ENCODE measurements at places on chromosomes 12 and 14.

GRCh38 chr12:3035171-3035570 is 42.0 kb upstream of the TSPAN9 start:
- DNase-seq, result no peak

DNA sequence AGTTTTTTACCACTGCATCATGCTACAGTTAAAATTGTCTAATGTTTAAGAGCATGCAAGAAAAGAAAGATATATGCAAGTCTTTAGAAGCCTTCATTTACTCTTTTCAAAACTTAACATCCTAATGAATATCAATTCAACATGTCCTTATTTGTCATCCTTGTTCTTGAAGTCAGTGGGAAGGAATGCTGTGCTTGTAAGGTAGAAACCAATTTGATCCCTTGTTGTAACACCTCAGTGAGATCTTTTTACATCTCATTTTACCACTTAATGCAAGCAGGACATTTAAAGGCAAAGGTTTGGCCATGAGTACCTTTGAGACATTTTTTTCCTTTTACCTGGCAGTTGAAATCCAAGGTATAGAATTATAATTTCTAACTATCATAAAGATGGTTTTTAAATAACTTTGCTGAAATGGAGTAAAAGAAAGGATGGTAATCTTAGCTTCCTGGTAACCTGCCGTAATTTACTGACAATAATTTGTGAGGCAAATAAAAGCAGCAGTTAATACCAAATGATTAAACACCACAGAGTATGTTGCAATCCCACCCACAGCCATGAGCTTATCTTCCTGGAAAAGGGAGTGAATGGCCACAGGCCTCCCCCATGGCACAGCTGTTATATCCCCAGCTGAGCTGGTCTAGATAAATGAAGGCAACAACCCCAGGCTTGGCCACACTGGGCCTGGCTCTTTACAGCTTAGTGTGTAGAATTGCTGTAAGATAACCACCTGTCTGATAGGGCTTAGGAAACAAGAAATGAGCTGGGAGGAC is 33.2 kb upstream of the STRN3 start:
- no peak for DNase-seq

DNA sequence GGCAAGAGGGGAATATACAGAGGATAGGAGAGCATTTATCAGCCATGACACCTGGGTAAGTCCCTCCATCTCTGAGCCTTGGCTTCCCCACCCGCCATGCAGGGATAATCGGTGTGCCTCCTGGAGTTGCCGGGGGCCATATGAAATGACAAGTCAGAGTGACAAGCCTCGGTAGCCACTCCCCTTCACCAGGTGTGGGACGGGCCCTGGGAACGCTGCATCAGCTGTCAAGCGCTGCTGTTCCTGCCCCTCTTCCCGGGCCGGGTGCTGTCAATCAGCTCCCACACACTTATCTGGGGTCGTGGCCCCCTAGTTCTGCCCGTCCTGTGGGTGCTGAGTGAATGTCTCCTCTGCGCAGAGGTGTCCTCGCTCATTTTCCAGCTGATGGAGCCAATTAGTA is 57.2 kb downstream of the MVK start:
- DNase-seq, result no peak

- DNase-seq, result no peak
Measured at GRCh38 chr14:105138021-105138541, 30.5 kb downstream of the JAG2 start.

GRCh38 chr12:121568518-121568917 is 12.3 kb downstream of the KDM2B start:
- DNase-seq, result no peak

DNA sequence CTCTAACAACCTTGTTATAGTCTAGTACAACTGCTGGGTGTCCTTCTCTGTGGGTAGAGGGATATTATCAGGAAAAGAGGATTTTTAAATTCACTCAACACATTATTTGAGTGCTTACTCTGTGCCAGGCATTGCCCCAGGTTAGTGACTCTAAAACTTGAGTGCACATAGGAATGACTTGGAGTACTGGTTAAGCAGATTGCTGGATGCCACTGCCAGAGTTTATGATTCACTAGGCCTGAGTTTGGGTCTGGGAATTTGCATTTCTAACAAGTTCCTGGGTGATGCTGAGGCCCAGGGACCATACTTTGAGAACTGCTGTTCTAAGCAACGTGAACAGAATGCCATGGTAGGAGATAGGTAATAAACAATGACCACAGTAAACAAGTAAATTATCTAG is 96.6 kb downstream of the CFAP54 start:
- no peak for DNase-seq

DNA sequence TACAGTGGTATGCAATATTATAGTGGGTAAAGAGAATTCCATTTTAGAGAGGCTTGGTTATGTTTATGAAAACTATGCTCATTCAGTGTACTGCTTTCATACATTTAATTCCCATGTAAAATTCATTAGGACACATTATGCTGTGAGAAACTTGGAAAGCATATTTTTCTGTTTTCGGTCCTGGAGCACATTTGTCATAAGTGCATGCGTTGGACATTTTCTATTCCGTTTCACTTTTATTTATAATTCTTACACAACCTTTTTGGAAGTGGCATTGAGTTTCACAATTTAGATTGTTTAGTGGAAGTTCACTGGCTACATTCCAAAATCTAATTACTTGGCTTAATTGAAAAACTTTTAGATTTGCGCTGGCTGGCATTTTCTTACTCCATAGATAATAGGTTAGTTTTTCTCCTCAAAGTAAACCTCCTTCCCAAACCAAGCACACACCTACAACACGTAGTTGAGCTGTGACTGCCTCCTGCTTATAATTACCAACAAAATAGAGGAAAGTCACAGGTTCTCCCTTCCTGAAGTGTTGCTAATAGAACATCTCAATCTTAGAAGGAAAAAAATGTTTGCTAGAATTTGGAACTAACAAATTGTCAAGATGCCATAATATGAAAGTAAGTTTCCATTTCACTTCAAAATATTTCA is 938.5 kb downstream of the TRHDE start:
- DNase-seq, result no peak

GRCh38 chr12:20194171-20194570 is 174.2 kb upstream of the PDE3A start:
- no peak for DNase-seq

DNA sequence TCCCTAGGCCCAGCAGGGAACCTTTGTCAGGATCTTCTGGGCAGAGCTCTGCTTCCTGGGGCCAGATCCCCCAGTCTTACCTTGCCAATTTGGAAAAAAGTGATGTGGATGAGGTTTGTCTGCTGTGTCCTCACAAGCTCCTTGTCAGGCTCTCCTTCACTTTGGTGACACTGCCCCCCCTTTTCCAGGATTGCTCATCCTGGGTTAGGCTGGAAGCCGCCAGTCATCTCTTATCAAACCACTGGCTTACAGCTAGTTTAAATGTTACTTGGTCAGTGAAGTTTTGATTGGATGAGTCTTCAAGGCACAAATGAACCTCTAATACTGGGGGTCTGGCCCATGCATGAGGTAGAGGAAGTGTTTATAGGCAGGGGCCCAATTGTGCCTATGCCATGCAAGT is 15.3 kb downstream of the NYNRIN start:
- DNase-seq, result no peak

- no peak for DNase-seq
Measured at GRCh38 chr12:58293308-58293982, 352.1 kb downstream of the ATP23 start.

- DNase-seq, result no peak
Measured at GRCh38 chr14:53399057-53399456, 245.9 kb upstream of the DDHD1 start.

- no peak for DNase-seq
Measured at GRCh38 chr14:38618514-38618913, 362.6 kb upstream of the CLEC14A start.

DNA sequence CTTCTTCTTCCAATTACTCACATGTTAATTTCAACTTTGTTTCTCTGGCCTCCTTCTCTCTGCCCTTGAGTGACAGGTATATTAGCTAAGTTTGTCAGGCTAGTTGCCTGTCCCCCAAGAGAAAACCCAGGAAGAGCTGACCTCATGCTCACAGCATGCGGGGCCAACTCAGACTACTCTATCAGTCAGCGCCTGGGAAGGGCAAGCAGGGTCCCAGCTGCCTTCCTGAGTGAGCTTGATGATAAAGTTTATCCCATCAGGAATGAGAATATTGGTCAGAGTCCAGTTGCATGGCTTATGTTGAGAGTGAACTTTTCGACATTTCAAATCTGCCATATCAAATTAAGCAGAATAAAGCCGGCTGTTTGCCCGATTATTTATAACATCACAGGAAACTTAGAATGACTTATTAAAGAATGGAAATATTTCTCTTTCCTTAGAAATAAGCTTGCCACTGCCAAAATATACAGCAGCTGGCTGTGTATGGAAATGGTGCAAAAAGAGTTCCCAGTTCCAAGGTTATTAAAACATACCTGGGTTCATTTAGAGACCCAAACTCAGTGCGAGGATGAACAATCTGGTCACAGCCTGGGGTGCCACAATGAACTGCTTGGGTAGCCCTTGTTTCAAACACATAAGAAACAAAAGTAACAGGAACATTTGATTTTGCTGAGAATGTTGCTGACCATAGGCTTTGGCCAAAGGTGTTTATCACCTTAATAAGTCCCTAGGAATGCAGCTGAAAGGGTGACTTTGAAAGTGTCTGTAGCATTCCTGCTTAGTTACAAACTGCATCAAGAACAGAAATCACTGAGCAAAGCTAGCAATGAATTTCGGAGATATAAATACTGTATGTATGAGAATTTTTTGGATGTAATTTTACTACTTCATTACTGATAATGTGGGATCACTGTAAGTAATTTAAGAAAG is 1553.8 kb upstream of the FLRT2 start:
- no peak for DNase-seq

- no peak for DNase-seq
Measured at GRCh38 chr14:68293404-68293803, 473.8 kb downstream of the RAD51B start.

GRCh38 chr12:24902511-24903328 is 46.2 kb downstream of the BCAT1 start:
- DNase-seq, result no peak

DNA sequence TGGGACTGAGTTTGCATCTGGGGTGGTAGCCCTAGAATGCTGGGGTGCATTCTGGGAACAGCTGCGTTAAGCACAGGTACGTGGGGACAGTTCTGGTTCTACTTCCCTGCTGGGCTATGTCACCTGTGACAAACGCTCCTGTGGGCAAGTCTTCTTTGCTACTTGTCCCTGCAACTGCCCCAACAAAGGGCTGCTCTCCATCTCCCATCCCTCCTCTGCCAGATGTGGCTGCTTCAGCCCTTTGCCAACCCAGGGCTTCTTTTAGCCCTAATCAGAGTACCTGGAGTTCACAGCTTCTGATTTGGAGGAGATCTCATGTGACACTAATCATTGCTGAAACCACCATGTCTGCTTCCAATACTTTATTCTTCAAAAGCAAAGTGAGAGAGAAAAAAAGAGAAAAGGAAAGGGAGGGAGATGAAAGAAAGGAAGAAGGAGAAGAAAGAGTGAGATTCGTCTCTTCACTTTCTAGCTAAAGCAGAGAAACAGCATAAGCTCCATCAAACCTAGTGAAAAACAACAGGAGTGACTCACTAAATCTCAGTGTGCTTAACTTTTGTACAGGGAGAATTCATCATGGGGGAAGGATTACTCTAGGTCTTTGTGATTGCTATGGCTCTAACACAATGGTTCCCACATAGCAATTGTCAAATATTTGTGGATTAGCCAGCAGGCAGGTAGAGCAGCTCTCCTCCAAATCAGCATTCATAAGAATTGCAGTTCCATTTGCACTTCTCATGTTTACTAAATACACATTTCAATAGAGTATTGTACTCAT is 174.8 kb downstream of the LRIG3 start:
- DNase-seq, result no peak

DNA sequence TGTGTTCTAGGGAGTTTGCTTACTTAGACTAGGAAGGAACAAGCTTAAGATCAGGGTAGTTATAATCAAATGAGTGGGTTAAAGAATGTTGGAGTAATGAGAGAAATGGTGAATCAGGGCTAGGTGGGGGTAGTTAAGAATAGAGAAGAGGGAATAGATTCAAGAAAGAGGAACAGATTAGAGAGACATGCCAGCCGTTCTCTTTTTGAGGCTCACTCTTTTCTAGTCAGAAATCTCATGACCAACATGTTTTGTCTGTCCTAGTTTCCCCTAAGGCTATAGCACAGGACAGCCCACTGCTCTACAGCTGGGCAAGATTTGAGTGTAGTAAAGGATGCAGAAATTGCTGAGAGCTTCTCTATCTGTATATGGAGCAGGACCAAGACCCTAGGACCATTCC is 258.4 kb downstream of the AKAP6 start:
- DNase-seq, result no peak

DNA sequence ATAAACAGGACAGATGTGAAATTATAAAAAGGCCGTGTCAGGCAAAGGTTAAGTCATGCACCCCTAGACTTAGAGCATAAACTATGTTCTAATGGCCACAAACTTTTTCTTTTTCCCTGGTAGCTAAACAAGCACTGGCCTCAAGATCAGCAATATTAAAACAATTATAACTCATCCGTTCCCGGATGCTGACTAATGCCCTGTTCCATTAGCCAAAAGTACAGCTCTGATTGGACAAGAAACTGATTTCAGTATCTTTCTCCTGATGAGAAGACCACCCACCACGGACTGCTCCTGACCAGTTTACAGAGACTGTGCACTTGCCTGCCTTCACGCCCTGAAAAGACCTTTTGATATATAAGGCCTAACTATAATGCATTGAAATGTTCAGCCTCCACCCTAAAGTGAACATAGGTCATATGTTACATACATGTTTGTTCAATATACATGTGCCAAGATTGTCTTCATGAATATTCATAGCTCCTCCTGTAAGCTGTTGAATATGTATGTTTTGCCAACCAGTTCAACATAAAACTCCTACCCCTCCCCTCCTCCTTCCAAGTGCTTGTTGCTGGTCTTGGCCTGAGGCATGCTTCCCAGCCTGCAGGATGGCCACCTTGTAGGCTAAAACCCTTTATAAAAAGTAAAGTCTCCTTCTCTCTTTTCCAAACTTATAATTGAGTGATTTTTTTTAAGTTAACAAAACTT is 162.0 kb downstream of the IPO8 start:
- no peak for DNase-seq

DNA sequence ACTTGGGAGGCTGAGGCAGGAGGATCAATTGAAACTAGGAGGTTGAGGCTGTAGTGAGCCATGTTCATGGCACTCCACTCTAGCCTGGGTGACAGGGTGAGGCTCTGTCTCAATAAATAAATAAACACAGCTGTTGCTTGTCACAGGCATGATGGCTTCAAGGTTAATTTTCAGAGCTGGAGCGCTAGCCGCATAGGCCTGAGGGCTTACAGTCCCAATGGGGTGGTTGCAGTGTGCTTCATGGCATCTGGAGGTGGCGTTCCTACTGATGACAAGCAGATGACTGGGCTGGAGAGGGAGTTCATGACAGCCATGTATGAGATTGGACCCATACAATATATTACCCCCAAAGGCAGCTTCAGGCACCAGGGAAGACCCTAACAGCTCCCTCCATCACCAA is 1.6 kb upstream of the FMNL3 start:
- DNase-seq, result no peak

- no peak for DNase-seq
Measured at GRCh38 chr12:92739113-92739512, 36.3 kb downstream of the PLEKHG7 start.

GRCh38 chr14:74934476-74935359 is 11.7 kb upstream of the RPS6KL1 start:
- DNase-seq, result no peak

Measured in NCI-H187 treated with DMSO at 0.1 percent for 48 hours (cell line).